ENCODE measurements at places on chromosomes 2 and 18.

GRCh38 chr2:140797718-140798117 lies 1333.1 kb downstream of the LRP1B start:
- DNase-seq, result no peak

GRCh38 chr2:55768991-55769390 lies 75.3 kb upstream of the PNPT1 start:
- no peak for DNase-seq

GRCh38 chr2:586641-587076 lies 90.5 kb downstream of the TMEM18 start:
- no peak for DNase-seq

DNA sequence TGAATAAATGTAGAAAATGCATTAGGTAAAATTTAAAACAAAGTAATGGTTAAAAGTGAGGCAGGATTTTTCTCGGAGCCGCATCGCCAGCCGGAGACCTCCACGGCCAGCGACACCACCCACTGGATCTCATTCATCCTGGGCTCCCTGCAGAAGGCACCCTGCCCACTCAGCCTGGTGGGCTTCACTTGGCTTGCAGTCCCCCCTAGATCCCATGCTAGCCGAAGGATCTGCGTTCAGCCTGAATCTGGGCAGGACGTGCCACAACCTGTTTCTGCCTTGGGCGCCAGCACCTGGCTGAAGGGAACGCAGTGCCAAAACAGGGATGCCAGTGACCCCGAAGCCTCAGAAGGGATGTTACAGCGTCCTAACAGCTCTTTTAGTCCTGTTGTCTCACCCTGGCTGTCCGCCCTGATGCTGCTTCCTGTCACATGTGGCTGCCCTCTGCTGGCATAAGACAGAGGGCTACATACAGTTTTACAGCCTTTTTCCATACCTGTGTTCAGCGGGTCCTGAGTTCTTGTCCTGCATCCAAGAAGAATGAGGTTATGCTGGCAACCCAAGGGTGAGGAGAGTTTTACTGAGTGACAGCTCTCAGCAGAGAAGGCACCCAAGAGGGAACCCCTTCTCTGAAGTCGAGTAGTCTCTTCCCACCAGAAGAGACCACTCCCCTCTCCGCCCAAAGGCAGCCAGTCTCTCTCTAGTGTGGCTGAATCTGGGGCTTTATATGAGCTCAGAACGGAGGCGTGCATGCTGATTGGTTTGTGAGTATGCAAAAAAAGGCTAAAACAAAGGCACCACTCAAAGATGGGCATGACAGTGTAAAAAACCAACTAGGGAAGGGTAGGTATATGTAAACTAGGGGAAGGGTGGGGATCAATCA lies 173.1 kb upstream of the GYPC start:
- no peak for DNase-seq

DNA sequence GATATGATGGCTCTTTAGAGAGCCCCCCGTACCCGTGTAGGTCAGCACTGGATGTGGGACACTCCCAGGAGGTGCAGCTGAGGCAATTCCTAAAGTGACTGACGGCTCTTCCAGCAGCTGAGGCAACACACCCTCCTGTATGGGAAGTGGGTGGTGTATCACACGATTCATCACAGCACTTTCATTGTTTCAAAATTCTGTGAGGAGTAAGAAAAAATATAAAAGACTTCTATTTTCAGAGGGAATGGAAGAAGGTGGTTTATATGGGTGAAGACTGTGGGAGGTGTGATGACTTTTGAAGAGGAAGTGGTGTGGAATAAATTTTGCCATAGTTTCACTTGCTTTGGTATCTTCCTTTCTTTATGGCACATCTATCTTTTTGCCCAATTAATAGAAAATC lies 22.3 kb downstream of the QPCT start:
- DNase-seq, result no peak

- no peak for DNase-seq
Measured at GRCh38 chr2:133885847-133886246, 317.6 kb upstream of the NCKAP5 start.

DNA sequence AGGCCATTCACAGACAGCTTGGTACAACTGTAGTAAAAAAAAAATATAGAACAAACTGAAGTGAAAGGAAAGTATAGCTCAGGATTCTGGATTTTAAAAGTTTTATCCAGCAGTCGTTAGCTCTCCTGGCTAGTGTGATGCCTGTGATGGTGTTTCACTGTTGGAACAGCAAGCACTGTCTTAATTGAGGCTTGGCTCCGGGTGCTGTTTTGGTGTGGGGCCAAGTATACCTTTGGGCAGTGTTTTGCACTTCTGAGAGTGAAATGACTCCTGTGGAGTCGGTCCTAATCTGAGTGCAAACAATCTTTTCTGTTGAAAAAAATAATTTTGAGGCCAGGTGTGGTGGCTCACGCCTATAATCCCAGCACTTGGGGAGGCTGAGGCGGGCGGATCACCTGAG lies 28.7 kb upstream of the RAB1A start:
- DNase-seq, result no peak

DNA sequence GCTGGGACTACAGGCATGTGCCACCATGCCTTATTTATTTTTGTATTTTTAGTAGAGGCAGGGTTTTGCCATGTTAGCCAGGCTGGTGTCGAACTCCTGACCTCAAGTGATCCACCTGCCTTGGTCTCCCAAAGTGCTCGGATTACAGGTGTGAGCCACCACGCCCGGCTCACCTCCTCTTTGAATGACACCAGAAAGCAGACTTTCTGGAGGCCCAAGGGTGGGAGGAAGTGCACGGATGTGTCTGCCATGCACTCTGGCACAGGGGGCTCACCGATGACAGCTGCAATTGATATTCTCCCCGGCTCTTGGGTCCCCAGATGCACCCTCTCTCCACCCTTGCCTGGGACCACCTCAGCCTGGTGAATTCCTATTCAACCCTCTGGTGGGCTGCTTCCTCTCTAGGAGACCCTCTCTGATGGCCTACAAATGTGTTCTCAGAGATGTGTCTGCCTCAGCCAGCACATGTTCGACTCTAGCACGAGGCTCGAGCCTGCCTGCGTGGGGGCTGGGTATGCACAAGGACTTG lies 87.3 kb downstream of the SEPTIN10 start:
- no peak for DNase-seq

DNA sequence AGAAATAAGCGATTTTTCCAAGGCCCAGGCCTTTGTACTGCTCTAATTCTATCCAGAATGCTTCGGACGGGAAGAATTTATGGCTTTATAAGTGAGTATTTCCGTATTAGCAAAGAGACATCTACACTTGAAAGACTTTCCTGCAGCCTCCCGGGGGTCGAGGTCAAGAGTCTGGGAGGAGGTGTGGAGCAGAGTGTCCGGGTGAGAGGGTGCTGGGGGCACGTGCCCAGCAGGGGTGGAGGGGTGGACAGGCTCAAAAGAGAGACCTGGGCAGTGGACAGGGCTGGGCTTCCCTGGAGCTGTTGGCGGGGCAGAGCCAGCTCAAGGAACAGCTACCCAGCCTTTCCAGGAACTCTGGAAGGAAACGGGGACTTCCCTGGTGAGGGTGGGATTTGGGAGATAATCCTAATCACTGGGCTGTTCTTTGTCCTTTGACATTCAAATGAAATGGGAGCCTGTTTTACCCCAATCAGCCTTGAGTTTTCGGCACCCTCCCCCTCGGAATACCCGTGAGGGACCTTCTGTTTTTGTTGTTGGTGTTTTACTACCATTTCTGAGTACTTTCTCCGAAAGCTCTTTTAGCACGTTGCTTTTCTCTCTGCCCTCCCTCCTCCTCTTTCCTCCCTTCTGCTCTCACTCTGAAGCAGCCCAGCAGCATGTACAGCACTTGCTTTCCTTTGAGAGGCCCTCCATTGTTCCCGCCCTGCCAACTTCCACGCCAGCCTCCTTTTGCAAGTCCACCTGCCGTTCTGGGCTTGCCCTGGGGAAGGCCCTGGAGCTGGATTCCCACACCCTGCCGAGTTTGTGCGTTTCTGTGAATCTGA lies 164.7 kb downstream of the AGAP1 start:
- peak; percentile 77 for DNase-seq

- DNase-seq, result peak; percentile 21
Measured at GRCh38 chr2:220509966-220510365, 882.5 kb downstream of the SLC4A3 start.

DNA sequence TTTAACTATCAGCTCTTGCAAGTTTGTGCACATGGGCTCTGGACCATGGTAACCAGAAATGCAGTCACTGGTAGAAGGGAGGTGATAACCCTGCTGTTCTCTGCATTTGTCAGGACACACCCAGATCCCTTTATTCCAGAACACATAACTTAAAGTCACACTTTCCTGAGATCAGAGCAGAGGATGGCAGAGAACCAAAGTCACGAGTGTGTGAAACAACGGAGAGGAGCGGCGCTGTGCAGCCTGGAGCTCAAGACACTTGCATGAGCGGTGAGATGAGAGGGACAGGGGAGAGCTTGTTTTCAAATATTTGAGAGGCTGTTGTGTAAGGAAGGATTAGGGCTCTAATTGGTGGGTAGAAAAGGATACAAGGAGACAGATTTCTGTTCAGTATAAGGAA lies 43.3 kb upstream of the AAK1 start:
- no peak for DNase-seq

GRCh38 chr2:38016219-38016618 lies 59.7 kb downstream of the CYP1B1 start:
- no peak for DNase-seq

DNA sequence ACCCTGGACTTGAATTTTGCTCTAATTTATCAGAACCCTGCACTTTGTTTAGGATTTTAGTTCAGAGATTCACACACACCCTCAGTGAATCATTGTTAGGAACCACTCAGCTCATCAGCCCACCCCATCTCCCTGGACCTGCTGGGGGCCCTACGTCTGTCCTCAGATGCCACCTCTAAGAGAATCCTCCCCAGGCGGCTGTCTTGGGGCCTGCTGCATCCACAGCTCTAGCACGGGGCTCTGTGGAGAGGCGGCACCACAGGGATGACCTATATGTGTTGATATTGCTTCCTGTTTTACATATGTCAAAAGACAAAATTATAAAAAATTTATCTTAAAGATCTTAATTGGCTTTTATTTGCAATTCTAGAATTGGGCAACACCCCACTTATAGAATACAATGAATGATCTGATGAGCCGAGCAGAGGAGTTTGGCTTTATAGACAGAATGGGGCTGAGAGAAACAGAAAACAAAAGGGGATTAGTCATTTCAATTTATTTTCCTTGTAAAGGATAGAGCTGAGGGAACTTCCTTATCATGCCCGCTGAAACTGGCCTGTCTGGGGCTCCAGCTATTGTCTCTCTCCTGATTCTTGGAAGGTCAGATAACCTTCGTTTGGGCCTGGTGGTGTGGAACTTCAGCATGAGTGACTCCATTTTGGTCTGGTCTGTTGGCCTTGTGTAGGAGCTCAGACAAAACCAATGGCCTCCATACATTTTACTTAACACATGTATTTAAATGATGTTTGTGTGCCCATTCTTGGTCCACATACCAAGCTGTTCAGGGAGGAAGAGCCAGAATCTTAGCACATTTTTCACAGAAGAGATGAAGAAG lies 1.4 kb downstream of the MYO7B start:
- no peak for DNase-seq

GRCh38 chr2:95345563-95346230 lies 48.5 kb downstream of the KCNIP3 start:
- peak; percentile 77 for DNase-seq

- DNase-seq, result no peak
Measured at GRCh38 chr2:185583058-185583816, 155.4 kb upstream of the FSIP2 start.

GRCh38 chr2:181461056-181461997 lies 4.1 kb downstream of the ITGA4 start:
- DNase-seq, result no peak

All from NCI-H345 (cell line).